ENCODE measurements at places on chromosomes 5 and 9.

DNA sequence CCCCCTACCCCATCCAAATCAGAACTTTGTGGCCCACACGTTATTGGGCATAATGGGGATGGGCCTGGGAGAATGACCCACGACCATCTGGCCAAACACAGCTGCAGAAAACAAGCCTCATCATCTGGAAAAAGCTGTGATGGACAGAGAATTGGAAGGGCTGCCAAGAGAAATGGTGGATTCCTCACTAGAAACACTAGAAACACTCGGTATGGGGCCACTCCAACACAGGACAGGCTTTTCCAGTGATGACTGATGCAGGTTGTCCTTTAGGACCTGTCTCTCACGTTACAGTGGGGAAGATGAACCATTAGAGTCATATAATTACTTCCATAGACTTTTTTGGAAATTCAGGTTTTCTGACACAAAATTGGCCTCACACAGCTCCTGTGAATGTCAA is 172.4 kb upstream of the TARS1 start:
- DNase-seq = peak; percentile 57

DNA sequence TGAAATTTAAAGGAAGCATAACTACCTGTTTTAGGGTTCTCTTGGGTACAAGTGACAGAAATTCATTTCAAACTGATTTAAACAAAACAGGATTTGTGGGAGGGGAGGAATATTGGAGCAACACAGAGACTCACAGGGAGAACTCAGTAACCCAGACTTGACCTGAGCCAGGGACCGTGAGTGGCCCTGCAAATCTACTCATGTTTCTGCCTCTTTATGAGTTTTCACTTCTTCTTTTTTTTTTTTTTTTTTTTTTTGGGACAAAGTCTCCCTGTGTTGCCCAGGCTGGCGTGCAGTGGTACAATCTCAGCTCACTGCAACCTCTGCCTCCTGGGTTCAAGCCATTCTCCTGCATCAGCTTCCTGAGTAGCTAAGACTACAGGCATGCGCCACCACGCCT is 405.6 kb upstream of the ZNF608 start:
- DNase-seq = no peak

- DNase-seq = no peak
Observed at GRCh38 chr9:89623925-89624420, 19.2 kb downstream of the GADD45G start.

- DNase-seq = no peak
Observed at GRCh38 chr5:136615251-136616119, 250.1 kb upstream of the TRPC7 start.

DNA sequence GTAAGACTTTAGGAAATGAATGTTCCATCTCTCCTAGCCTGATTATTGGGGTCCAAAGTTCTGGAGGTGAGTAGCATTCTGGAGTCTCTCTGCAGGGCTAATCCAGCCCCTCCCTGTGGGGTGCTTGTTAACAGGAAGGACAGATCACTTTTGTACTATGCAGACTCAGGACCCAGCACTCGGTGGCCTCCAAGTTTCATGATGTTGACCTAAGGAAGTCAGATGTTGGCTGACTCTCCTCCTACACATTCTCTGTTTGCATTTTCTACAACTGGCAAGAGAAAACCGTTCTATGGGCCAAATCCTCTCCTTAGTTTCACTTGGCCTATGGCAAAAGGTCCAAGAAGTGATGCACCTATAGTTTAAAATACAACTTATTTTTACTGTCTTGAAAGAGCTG is 5.5 kb upstream of the PDE8B start:
- DNase-seq = no peak

DNA sequence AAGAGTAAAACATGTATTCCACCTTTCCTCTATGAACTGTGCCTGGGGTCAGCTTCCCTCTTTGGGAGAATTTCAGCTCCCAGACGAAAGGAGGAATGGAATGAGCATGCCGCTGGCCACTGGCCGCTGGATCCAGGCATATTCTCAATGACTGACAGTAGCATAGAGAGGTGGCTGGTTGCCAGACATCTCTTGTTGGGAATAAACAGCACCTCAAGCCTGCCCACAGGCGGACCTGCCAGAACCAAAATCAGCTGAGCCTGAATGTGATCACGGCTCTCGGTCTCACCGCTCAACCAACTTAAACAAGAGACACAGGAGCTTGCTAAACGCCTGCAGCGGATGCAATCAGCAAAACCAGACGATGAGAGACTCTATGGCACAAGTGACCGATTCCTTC is 20.6 kb downstream of the TBC1D9B start:
- no peak for DNase-seq

DNA sequence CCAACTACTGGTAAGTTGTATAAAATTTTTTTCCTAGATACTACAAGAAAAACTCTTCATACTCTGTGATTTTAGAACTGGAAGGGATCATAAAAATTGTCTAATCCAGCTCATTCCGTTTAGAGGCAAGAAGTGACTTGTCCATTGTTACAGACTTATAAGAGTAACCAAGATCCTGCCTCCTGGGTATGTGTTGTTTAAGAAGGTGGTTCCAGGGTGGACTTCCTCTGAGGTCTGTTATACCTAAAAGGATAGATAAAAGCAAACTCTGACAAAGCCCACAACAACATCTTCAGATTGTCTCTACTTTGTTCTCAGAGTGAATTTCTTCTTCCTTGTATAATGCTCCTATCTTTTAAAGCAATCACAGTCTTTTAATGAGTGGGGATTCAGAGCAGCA is 24.2 kb downstream of the TGFBR1 start:
- no peak for DNase-seq

GRCh38 chr5:137631453-137631852 is 104.4 kb downstream of the KLHL3 start:
- no peak for DNase-seq

GRCh38 chr9:137429546-137429890 is 6.3 kb downstream of the NOXA1 start:
- no peak for DNase-seq

DNA sequence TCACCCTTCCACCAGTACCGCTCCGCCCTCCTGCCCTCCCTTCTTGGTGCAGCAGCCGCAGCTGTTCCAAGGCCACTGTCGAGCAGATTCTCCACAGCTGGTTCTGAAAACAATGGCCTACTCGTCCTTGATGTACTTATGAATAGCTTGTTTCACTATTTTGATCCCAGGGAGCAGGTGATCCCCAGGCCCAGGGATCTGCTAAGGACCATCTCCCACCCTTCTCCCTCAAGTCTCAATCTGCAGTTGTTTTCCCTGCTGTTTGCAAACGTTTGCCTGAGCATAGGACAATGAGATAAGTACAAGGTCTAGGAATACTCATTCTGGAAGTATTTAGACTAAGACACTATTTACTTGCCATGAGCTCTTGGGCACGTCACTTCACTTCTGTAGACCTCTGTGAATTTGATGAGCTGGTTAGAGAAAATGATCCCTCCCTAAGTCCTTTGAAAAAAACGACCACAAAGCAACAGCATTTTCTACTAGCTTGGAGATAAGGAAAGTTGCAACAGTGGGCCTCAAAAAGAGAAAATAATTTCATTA is 1.8 kb downstream of the LURAP1L start:
- DNase-seq = no peak

GRCh38 chr9:132141948-132142594 is 19.8 kb upstream of the NTNG2 start:
- DNase-seq = no peak

GRCh38 chr9:6214903-6215302 is 704 bp upstream of the IL33 start:
- DNase-seq = no peak

GRCh38 chr9:82726424-82727276 is 336.3 kb downstream of the RASEF start:
- no peak for DNase-seq

- no peak for DNase-seq
Observed at GRCh38 chr5:124056326-124056990, 544.5 kb downstream of the CSNK1G3 start.

GRCh38 chr5:154962494-154962893 is 21.6 kb downstream of the MRPL22 start:
- DNase-seq = no peak

- no peak for DNase-seq
Observed at GRCh38 chr9:126117158-126117425, 209.5 kb upstream of the MVB12B start.

DNA sequence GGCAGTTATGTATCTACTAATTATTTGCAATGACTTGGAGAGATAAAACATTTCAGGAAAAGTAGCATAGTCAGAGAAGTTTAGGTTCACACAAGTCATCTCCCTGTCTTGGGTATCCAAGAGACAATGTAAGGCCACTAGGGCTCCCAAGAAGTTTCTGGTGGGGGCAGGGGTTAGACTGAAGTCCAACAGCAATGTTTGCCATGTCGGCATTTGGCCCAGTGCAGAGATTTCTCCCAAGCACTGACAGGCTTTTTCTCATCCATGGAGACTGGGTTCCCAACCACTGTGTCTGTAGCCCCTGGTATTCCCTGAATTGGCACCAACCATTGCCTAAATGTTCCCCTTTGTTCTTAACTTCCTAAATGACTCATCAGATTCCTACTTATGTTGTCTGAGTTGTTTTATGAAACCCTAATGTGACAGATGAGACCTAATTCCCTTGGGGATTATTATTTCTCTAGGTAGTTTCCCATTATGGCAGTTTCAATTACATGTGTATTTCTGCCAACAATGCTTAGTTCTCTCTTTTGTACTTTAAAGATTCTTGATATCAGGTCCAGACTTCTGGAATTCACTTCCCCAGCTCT is 103.6 kb upstream of the EGFLAM start:
- DNase-seq = no peak

- DNase-seq = no peak
Observed at GRCh38 chr5:16867577-16867953, 68.5 kb downstream of the MYO10 start.

- no peak for DNase-seq
Observed at GRCh38 chr9:128082151-128082550, 14.1 kb downstream of the SLC25A25 start.

DNA sequence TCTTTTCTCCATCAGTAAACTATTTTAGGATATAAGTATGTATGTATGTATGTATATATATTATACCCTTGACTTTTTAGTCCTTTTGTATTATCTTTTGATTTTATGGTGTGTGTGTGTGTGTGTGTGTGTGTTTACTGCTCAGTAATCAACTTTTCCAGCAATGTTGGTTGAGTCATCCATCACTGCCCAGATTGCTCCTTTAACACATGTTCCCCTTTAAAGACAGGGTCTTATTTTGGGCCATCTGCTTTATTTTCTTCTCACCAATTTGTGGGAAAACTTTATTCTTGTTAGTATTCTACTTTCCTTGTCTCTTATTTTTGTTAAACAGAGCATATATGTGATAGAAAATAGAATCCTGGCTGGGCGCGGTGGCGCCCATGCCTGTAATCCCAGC is 28.1 kb downstream of the ANKRD33B start:
- DNase-seq = no peak

DNA sequence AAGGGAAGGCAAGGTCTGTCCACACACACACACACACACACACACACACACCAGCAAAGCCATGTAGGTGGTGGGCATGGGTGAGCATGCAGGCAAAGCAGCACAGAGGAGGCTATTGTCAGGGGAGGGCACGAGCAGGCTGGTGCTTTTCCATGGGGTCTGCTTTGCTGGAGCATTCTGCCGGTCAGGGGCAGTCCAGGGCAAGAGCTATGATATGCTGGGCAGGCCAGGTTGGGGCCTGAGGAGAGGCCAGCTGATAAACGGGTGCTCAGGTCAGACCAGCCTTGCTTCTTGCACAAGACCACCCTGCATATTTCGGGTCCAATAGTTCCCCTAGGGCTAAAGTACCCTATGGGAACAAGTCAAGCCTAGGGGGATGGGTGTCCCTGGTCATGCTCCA is 253.9 kb upstream of the DMAC1 start:
- no peak for DNase-seq

All from forelimb muscle (tissue), 1 donor.